ENCODE measurements at places on chromosomes 11 and 22.
A peak's percentile ranks its signal among the peaks of the same experiment; 100 is the strongest.

DNA sequence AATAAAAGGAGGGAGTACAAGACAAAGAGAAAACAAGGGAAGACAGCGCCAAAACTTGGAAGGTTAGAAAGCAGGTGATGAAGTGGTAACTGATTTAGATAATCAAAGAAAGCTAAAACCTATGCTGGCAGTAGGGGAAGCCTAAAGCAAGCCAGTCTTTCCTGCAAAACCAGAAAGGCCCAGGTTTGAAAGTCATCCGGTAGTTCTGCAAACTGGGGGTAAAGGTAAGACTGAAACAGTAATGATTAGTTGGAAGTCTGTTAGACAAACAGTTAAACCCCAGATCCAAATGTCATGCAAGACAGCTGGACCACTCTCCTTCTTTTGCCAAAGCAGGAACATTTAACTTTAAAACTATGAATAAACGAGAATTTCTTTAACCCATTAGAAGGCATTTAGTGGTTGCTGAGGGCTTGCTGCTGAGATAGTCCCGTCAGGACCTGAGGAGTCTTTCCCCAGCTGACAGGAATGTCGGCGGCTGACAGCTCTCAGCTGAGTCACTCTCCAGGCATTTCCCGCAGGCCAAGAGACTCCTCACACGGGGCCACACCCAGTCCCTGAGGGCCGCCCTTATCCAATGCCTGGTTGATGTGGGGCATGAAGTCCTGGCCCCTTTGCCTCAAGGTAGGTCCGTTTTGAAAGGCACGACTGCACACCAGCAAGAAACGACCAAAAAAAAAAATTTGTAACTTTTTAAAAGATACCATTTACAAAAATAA, 36.3 kb upstream of the CFAP300 start:
- DNase-seq: peak; percentile 97

DNA sequence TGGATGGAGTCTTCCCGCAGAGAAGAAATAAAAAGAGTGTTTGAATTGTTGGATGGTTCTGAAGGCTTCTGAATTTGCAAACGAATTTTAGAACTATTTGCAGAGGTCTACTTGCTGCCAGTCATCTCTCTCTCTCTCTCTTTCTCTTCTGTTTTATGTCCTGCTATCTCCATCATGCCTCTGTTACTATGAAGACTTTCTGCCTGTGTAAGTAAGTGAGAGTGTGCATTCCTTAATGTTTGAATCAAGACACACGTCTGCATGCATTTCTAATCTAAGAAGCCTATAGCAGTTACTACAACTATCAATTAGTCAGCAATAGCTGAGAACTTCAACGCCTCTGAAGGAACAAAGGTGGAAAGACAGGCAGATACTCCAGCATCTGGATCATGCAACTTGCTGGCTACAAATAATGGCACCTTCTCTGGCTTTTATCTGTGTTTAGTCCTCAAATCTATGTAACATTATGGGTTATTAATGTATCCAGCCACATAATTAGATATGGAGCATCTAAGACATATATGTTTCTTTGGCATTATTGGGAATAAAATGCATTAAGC, 191.5 kb upstream of the BLID start:
- DNase-seq: no peak

DNA sequence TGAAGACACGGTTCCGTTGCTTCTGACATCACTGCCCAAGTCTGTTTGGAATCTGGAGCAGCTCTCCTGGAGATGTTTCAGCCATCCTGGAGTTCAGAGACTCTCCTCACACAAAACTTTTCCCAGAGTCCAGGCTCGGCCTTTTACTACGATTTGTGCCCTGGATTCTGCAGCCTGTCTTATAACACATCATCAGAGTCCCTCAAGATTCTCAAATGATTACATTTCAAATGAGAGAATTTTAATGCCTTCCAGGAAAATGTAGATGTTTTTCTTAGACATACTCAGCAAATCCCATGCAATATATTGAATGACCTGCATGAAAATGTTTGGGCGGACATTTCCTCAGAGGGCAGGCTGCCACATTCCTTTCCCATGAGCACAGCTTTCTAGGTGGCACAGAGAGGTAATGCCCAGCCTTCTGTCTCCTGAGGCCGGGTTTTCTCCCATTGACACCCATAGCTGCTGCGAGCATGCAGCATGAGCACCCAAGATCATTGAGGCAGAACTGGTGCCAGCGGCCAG, 129.1 kb downstream of the SNX19 start:
- no peak for DNase-seq

- no peak for DNase-seq
These were observed 129.4 kb downstream of the CCDC34 start for GRCh38 chr11:27233654-27234042.

DNA sequence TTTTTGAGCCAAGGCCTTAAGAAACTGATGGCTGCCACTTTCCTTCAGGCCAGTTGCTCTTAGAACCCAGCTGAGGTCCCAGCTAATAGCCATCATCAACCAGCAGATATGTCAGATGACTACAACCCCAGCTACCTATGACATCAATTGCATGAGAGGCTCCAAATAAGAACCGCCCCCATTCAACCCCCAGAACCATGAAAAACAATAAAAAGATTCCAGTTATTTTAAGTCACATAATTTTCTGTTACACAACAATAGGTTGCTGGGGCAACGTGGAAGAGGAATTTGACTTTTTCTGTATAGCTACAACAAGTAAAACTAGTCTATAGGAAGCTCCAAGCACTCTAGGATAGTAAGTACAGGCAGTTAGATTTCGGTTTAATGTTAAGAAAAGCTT, 216.3 kb upstream of the MTNR1B start:
- DNase-seq: no peak

DNA sequence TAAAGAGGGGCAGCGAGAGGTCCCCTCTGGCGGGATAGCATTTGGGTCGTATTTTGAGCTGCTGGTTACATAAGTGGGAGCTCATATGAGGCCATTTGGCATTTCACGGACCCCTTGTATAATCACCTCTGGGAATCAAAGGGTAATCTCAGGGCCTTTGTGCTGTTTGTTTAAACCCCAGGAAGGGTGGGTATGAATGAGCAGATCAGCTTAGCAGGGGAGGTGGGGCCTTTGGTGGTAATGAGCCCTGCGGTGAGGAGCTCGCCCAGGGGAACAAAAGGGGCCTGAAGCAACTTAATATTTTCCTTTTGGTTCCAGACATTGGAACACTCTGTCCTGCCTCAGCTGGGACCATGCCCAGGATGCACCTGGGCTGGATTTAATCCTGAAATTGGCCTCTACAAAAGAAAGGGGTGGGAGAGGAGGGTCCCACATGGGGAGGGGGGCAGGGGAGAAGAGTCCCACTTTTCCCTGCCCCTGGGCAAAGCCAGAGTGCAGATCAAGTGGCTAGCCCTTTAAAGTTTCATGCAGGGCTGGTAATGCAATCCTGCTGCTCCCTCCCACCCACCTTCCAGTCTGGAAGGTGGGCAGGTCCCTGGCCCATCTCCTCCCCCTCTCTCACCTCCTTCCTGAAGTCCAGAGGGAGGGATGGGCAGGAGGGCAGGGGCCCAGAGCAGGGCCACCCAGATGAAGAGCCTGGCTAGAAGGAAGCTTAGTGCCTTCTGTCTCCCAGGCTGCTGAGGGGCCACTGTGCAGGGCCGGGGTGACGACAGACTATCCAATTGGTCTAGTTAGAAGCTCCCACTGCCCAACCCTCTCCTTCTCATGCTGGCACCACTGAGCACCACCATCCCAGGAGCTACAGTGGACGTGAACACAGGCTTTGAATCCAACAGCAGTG, 10.5 kb downstream of the TSKU start:
- no peak for DNase-seq

- no peak for DNase-seq
These were observed 27.0 kb downstream of the RBMXL2 start for GRCh38 chr11:7115780-7116179.

- no peak for DNase-seq
These were observed 21.6 kb upstream of the ADSL start for GRCh38 chr22:40324468-40325305.

DNA sequence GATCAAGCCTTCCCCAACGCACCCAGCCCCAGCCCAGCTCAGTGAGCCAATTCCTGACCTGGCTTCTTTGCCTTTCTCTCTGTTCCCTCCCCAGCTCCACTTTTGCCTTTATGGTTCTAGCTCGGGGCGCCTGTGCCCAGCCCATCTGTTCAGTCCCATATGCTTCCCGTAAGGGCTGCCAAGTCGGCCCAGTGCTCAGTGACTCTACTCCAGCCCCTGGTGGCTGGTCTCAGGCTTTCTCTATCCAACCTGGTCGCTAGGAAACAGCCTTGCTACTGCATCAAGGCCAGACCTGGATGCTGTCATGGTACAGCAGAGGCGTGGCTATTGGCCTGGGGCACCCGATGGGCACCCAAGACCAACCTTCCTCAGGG, 178.0 kb downstream of the DSCAML1 start:
- DNase-seq: peak; percentile 56

DNA sequence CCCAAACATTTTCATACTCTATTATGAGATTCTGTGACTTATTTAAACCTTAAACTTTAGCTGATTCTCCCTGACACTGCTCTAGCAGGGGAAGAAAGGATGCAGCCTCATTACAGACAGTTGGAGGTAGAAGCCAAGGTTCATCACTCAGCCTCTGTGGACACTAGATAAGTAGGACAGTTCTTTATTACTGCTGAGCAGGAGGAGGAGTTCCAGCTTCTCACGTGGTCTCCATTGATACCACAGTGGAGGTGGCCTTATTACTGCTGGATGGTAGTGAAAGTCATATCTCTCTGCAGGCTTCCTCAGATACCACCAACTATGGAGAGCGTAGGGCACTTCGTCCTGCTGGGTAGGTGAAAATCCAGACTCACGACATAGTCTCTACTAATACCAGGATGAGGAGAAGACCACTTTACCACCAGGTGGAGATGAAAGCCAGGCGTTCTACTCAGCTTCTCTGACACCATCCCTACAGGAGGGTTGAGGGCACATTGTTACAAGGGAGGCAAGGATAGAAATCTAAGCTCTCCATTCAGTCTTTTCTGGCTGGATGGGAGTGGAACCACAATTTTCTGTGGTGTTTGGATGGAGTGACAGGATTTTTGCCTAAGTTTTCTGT, 13.1 kb upstream of the ANGPTL5 start:
- no peak for DNase-seq

GRCh38 chr22:48869161-48869560, 958.5 kb downstream of the BRD1 start:
- no peak for DNase-seq

GRCh38 chr11:133166662-133167061, 365.6 kb downstream of the OPCML start:
- DNase-seq: no peak

DNA sequence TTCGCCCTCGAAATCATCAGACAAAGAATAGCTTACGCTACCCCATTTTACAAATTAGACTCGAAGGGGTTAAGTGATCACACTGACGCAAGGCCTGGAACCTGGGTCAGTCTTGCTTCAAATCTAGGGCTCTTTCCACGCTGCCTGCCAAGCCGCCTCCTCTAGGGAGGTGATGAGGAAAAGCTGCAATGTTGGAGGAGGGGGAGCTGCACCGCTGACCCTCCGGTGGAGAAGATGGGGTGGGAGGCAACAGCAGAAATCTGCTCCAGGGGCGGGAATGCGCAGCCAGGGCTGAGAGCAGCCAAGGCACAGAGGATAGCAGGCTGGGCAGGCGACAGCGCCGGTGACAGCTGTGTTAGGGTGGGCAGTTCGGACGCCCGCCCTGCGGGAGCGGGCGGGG, 595 bp downstream of the SYVN1 start:
- no peak for DNase-seq

GRCh38 chr11:86497310-86497709, 122.6 kb downstream of the CCDC81 start:
- DNase-seq: peak; percentile 81

GRCh38 chr11:78380615-78381051, 37.0 kb downstream of the GAB2 start:
- DNase-seq: no peak

- peak; percentile 23 for DNase-seq
These were observed 1152.4 kb downstream of the LRRC4C start for GRCh38 chr11:40306938-40307548.

DNA sequence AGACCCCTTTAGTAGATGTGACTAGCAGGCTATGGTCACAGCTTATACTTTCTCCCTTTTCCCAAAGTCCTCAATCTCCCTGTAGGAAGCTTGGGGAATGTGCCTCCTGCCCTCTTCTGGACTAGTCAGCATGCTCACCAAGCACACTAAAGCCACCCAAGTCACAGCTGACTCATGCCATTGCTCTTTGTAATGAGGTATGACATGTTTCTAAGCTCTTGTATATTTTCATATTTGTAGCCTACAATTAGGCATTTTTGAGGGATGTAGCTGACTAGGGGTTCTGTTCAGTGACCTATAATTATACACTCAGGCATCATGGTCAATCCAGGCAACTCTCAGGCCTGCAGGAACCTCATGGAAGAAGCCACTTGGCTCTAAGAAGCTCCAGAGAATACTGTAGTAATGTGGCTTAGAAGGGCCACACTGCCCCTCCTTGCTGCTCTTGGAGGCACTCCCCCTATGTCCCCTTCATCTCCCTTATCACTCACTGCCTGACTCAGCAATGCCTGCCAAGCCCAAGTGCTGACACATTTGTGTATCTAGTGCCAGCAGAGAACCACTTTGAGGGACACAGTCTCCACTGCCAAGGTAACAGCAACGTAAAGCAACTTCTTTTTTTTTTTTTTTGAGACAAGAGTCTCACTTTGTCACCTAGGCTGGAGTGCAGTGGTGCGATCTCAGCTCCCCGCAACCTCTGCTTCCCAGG, 86.2 kb downstream of the RPL27A start:
- DNase-seq: no peak

DNA sequence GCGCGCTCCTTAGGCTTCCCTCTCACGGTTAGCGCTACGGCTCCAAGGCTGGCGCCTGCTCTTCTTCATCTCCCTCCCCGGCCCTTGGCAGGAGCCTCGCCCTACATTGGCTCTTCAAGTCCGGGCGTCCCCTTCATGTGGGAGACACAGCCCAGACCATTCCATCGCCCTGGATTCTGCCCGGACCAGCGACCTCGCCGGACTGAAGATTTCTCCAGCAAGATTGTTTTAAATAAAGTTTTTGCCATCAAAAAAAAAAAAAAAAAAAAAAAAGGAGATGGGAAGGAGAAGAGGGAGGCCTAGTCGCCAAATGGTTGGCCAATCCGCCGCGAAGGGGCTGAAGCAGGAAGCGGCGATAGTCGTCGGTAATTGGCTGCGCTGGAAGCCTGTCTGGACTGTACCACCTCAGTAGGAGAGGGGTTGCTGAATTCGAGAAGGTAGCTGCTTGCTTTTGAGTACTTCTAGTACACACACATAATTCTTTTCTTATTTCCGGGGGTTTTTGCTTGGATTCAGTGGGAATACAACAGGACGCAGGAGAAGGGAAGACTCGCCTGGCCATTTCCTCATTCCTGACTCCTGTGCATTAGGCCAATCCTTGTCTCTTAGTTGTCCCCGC, 688 bp upstream of the ZDHHC5 start:
- DNase-seq: peak; percentile 99

GRCh38 chr22:38062791-38063190, 5.6 kb downstream of the PICK1 start:
- DNase-seq: no peak
